Naive B cell (primary cell): ENCODE measurements at places on chromosomes 3 and 15.

GRCh38 chr3:147575391-147575790, 166.2 kb downstream of the ZIC1 start:
- no peak overlapping the region for H3K4me3 ChIP-seq
- no peak for DNase-seq
- H3K27me3 ChIP-seq: no peaks in the 10 kb centered on the region

- no peaks in the 10 kb centered on the region for H3K27me3 ChIP-seq
- no peaks in the 10 kb centered on the region for H3K4me1 ChIP-seq
- no peaks in the 10 kb centered on the region for H3K36me3 ChIP-seq
- H3K4me3 ChIP-seq: no peak overlapping the region
Observed at GRCh38 chr3:116030131-116030850, 407.0 kb downstream of the GAP43 start.

DNA sequence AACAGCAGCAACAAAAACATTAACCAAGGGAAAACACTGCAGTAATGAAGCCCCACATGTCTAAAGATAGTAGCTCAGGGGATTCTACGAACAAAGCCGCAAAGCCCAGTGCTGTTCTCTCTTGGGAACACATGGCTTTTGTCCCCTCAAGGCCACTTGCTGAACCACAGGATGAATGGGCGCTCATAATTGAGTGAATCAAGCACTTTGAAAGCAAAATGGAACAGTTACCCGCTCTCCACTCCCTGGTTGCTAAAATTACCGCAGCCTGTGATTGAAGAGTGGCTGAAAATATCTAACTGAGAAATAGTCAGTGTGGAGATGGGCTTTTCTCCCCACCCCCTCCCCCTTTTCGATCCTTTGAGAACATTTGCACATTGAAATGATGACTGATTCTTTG, 39.6 kb downstream of the RASGRF1 start:
- DNase-seq: no peak
- no peak overlapping the region for H3K27ac ChIP-seq
- H3K27me3 ChIP-seq: peaks cover 18% of the 10 kb centered on the region
- no peaks in the 10 kb centered on the region for H3K4me1 ChIP-seq
- H3K36me3 ChIP-seq: no peaks in the 10 kb centered on the region

DNA sequence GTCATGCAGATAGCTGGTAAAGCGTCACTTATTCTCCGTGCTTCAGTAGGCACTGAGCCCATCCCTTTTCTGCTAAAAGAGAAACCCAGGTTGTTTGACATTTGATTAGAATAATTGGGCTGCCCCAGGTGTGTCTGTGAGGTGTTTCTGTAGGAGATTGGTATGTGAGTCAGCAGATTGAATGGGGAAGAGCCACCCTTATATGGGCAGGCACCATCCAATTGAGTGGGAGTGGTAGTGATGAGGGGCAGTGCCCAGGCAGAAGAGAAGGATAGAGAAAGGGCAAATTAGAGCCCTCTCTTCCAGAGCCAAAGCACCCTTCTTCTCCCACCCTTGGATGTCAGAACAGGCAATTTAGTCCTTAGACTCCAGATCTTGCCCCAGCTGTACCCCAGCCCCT, 384.3 kb upstream of the GBE1 start:
- no peak overlapping the region for H3K27ac ChIP-seq
- no peak overlapping the region for H3K4me3 ChIP-seq
- H3K36me3 ChIP-seq: no peaks in the 10 kb centered on the region
- no peak for DNase-seq
- no peaks in the 10 kb centered on the region for H3K27me3 ChIP-seq
